ENCODE measurements at places on chromosomes 16 and 17. TPM values are rescaled to one million over a fixed set of nuclear protein-coding genes. Genes with fewer than 3 reads are reported as not detected.

DNA sequence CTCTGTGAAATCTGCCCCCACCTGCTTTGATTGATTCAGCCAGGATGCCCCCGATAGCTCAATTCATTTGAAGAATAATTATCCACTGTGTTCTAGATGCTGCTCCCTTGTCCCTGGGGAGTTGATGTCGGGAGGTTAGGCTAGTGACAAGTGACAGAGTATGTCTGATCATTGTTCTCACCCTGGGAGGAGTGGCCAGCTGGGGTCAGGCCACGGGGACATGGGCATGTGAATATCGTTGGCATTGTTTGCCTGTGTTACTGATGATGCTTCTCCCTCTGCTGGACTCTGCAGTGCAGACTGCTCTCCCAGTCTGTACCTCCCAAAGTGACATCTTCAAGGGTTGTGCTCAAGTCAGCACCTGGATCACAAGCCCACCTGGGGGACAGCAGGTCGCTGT lies 89.9 kb upstream of the C16orf82 start:
- no peak for DNase-seq

- no peak for DNase-seq
Observed at GRCh38 chr16:83117810-83118209, 491.0 kb downstream of the CDH13 start.

- DNase-seq = no peak
Observed at GRCh38 chr16:67800338-67800926, 5.9 kb downstream of the RANBP10 start.

Gene ZNF205
- 20.5 TPM for total RNA-seq

Gene BORCS6
- total RNA-seq = 11.5 TPM

Gene PDE6G
- total RNA-seq = not detected

Measured in renal cortical epithelial cell (primary cell).